ENCODE measurements at places on chromosomes 11 and 22.

GRCh38 chr22:22823131-22823810 is 64.3 kb upstream of the IGLL5 start:
- DNase-seq: no peak

DNA sequence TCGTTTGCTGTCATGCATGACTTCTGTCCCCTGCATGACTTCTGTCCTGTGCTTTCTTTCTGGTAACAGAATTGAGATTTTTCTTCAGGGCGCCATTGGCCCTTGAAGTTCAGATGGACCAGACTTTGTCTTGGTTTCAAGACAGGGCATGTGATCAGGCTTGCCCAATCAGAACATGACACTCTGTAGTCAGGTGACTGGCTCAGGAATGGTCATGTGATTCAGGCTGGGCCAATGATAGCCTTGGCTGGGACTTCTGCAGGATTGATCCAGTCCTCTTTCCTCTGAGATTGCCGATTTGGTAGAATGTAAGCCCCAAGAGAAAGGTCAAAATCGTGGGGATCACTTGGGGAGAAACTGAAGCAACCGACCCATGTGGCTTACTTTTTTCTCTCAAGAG is 90.5 kb upstream of the ALX4 start:
- DNase-seq: no peak

DNA sequence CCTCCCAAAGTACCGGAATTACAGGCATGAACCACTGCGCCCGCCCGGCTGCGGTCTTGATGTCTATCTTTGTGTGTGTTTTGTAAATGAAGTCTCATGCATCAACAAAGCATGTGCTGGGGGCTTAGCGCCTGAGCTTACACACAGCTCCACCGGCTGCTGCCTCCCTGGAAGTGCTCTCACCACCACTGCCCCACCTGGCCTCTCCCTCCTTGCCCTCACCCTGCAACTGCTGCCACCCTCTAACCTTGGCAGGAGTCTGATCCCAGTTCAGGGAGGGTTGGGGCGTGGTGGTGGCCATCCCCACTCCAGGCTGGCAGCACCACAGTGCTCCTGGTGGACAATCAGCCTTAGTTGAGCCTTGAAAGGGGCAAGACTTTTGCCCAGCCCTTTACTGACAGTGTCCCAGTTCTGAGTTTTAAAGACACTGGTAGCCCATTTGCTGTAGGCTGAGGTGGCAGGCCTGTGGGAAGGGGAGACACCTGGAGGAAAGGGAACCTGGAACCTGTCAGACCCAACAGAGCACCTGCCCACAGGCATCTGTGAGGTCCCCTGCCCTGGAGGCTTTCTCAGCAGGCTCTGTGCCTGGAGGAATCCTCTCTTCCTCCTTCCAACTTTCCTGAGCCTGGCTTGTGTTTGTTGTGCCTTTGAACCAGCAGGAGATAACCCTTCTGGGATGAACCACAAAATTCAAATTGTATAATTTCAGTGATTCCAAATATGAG is 42.4 kb upstream of the WEE1 start:
- DNase-seq: no peak

DNA sequence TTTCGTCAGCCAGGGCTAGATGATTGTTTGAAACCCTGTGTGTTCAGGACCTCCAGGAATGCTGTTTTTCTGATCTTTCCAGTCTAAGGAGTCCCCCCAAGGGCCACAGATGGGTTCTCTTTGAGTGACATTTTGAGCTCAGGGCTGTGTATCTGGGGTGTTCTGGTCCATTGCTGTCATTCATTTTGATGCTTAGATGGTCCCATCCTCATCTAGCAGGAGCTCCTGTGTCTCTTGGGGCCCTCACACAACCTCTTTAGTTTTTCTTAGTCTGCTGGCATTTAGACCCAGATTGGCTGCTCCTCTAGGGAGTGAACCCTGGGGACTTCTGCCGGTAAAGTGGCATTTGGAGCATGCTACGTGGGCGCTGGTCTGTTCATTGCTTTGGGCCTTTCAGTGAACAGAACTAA is 39.1 kb downstream of the MED15 start:
- no peak for DNase-seq

DNA sequence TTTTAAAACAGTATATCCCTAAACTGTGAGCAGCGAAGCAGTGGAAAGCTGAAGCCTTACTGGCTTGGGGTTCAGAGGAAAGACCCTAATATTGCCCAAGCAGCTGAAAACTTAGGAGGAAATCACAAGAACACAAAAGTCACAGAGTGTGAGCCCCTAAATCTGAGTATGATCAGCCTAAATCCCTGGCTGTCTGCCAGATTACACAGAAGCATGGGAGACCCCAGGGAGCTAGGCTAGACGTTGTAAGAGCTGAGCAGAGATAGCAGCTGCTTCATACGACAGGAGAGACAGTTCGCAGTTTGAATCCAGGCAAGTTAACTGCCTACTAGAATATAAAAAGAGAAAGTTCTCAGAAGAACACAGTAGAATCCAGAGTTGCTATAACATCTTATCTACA is 81.2 kb downstream of the PACS1 start:
- no peak for DNase-seq

DNA sequence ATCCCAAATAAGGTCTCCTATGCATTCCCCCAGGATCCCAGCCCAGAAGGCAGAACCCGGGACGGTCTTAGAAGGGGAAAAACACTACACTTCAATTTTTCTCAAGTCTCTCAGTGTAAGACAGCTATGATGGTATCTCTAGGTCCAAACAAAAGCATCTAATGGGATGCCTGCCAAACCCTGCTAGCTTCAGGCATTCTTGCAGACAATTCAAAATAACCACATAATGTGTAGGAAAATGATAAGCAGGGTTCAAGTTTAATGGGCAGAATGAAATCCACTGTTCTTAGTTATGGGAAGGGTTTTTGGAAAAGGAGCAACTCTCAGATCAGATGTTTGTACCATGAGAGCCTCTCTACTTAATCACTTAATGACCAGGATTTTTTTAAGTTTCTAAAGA is 119.8 kb upstream of the ANO1 start:
- DNase-seq: no peak

- DNase-seq: no peak
These were observed 71.4 kb upstream of the GRK3 start for GRCh38 chr22:25492841-25493734.

DNA sequence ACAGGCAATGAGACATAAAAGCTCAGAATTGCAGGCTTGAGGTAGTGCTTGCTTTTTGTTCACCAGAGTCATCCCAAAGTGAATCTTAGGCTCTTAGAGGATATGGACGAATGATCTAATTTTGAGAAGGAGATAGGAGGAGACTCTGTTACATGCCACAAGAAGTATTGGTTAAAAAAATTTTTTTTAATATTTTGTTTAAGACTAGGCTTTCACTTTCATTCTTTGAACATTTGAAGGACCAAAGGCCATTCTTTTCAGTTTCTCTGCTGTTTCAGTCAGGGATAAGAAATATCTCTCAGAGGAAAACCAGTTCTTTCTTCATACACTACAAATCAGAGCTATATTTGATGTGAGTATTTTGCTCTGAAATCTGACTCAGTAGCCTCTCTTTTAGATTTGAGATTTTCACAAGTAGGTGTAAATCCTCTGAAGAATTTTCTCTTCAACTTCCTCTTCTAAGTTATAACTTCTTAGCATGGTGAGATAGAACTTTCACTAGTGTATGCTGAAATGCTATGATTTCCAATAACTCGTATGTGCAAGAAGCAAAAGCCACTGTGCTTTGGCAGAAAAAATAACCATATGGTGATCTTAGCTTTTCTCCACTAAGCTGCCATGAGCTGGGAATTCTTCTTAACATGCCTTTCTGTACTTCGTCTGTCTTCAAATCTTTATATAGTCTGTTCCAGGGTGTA is 24.1 kb upstream of the FAM181B start:
- no peak for DNase-seq

GRCh38 chr22:30325065-30325720 is 1.5 kb downstream of the TBC1D10A start:
- no peak for DNase-seq

DNA sequence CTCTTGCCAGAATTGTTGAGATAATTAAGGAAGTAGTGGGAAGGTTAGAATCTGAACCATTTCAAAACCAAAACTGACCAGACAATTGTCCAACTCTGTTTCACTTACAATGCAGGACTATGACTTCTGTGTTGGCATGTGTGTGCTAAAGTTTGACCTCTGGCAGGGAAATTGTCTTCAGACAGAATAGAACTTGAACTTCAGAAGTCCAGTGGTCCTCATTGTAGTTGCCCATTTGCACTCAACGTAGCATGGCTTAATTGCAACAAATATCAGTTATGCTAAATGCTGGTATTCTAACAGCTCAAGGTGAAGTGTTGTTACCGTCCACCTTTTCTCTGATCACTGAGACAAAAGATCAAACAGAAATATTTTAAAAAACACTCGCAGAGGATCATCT is 47.2 kb downstream of the BLID start:
- DNase-seq: no peak

GRCh38 chr11:103465555-103466140 is 356.4 kb downstream of the DYNC2H1 start:
- DNase-seq: no peak

DNA sequence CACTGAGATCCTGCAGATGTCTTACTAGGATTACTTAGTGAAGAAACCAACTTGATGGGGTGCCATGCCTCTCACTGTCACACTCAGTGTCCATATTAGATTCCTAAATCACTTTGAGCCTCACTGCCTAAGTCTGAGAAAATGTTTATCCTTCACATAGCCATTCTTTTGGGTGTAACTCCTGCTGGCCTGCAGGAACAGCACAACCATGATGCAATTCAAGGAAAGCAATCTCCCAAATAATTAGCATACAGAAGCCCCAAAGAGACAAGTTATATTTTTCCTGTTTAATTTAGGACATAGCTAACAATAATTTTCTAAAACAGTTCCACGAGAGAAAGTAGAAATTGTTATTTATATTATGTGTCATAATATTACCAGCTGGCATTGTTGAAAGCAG is 655.5 kb downstream of the KCNA4 start:
- no peak for DNase-seq

DNA sequence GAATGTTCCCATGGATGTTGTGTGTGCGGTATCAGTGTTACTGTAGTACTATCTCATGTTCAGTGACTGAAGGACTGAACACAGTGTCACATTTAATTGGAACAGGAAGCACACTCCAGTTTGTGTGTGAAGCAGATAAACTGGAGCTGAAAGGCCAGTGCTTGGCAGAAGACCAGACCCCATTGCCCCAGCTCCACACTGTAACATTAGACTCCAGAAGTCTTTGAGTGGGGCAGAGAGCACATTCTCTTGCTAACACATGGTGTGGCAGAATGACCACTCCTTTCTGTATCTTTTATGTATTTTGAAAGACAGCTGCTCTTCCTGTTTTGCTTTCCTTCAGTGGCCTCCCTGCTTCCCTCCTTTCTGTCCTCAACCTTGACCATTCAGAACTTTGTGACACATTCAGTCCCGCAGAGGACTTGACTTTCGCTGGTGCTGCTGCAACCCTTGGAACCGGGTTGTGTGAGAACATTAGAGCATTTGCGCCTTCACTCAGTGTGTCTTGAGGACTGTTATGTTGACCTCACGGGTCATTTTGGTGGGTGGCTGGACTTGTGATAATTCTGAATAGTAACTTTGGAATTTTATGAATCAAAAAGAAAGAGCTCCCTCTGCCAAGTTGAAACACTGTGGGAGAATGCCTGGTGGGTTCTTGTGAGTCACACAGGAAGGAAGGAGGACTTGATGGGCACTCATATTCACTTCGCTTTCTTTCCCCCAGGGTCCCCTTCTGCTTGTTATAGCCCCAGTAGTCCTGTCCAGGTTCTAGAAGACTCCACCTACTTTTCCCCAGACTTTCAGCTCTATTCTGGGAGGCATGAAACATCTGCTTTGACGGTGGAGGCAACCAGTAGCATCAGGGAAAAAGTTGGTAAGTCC is 26.4 kb downstream of the AMOTL1 start:
- DNase-seq: no peak

- no peak for DNase-seq
These were observed 366.2 kb upstream of the CCDC179 start for GRCh38 chr11:23226331-23227077.

DNA sequence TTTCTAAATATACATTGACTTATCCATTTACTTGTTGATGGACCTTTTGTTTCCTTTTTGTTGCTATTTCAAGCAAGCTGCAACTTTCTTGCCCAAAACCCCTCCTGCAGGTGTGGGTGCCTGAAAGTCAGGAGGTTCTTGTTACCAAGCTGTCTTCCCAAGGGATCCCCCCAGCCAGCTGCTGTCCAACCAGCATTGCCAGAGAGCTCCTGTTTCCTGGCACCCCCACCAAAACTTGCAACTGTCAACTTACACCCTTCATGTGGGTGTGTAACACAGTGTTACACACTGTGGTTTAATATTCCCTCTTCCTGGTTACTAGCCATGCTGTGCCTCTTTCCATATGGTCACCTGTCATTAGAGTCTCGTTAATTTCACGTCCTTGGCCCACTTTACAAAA is 1.6 kb upstream of the KRTAP5-1 start:
- no peak for DNase-seq

- no peak for DNase-seq
These were observed 5.1 kb downstream of the SNU13 start for GRCh38 chr22:41683616-41684015.

DNA sequence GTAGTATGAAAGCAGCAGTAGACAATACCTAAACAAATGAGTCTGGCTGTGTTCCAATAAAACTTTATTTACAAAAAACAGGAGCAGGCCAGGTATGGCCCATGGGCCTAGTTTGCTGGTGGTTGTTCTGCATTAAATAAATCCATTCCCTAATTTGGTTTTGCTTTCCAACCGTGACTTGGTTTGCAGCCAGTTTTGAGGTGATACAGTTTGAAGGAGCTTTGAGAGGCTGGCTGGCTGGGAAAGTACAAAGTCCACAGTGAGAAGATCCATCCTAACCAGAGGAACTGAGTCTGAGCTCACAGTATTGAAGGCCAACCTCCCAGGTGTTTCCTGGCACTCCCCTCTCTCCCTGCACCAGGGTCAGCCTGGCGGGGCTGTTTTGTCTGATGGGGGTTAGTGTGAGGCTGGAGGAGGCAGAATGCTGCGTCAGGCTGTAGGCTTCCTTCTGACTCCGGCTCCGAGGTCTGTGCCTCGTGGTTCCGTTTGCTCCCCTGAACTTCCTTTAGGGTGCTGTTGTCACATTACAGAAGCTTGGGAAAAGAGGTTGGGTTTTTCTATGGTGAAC is 129.5 kb downstream of the MICAL2 start:
- no peak for DNase-seq

GRCh38 chr11:126519764-126520734 is 164.6 kb downstream of the ST3GAL4 start:
- no peak for DNase-seq

GRCh38 chr11:82701847-82702520 is 31.7 kb downstream of the FAM181B start:
- DNase-seq: no peak
